NCI-H2171 (cell line): ENCODE measurements at places on chromosomes 7 and 10.

DNA sequence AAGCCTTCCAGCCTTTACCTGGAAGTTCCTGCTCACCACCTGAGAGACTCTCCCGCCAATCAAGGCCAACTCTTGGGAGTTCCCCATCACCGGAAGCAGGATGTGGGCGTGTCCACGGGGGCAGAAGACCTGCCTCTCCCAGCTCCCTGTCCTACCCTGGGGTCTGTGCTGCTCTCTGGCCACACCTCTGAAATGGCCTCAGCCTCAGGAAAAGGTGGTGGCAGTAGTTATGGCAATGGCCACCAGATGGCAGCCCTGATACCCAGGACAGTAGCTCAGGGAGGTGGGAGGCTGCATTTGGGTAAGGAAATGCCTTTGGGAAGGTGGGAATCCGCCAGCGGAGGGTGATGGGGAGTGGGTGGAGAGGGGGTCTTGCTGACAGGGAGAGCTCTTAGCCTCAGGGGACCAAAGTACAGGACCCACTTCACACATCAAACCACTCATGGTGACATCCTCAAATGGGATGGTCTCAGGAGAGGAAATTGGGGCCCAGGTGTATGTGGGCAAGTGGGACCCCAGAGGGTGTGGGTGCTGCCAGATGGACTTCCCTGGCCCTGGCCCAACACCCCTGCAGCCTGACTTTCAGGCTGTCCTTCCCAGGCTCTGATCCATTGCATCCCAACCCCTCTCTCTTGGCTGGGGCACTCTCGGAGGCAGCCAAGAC lies 33.9 kb downstream of the KAZALD1 start:
- DNase-seq = peak; percentile 31

- no peak for DNase-seq
These were observed 366.1 kb upstream of the ANKRD30A start for GRCh38 chr10:36759141-36759805.

GRCh38 chr7:128164061-128164954 lies 76.8 kb upstream of the LEP start:
- no peak for DNase-seq

- DNase-seq = no peak
These were observed 28.0 kb downstream of the TMEM120A start for GRCh38 chr7:75966190-75966961.

- DNase-seq = no peak
These were observed 240.4 kb upstream of the CELF2 start for GRCh38 chr10:10777279-10777678.

GRCh38 chr10:114661212-114661880 lies 3.3 kb upstream of the ABLIM1 start:
- no peak for DNase-seq

GRCh38 chr7:141577043-141577839 lies 26.0 kb downstream of the AGK start:
- no peak for DNase-seq

- DNase-seq = no peak
These were observed 38.2 kb downstream of the RBM20 start for GRCh38 chr10:110682348-110682747.

GRCh38 chr7:83956104-83956503 lies 238.5 kb downstream of the SEMA3A start:
- DNase-seq = no peak

- no peak for DNase-seq
These were observed 85.0 kb downstream of the PRKCQ start for GRCh38 chr10:6494936-6495592.

GRCh38 chr7:16338065-16338464 lies 83.3 kb downstream of the CRPPA start:
- DNase-seq = no peak

DNA sequence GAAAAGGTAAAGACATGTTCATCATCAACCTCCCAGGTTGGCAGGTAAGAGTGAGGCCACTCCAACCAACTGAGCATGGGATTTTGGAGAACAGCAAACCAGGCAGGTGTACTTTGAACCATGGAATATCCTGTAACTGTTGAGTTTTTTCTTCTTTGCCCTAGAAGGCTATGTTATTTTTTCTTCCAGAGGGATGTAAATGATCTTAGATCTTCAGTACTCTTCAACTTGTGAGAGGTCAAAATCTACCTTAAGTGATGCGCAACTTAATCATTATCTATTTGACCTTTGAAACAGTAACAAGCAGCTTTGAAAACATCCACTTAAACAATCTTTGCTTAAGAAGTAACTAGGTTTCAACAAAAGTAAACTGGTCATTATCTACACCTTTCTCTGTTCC lies at the start of gene CUBN:
CUBN (minus strand) TSS at position 71 of the 400 bp plus-strand sequence; CDS start at position 25, 46 bp downstream.
- DNase-seq = no peak

DNA sequence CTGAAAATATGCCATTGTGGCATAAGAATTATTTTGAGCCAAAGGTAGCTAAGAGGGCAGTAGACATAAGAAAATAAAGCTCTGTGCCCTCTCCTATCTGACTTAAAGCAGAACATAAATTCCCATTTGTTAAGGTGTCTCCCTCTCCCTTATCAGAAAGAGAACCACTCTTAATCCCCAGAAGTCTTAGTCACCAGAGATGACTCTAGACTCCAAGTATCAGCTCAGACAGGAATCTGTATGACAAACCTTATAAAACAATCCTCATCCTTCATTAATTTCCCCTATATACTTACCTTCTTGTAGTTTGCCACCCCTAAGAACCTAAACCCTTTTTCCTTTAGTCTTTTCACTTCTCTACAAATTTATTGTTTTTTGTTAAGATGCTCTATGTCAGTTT lies 21.8 kb upstream of the PIP4K2A start:
- no peak for DNase-seq

DNA sequence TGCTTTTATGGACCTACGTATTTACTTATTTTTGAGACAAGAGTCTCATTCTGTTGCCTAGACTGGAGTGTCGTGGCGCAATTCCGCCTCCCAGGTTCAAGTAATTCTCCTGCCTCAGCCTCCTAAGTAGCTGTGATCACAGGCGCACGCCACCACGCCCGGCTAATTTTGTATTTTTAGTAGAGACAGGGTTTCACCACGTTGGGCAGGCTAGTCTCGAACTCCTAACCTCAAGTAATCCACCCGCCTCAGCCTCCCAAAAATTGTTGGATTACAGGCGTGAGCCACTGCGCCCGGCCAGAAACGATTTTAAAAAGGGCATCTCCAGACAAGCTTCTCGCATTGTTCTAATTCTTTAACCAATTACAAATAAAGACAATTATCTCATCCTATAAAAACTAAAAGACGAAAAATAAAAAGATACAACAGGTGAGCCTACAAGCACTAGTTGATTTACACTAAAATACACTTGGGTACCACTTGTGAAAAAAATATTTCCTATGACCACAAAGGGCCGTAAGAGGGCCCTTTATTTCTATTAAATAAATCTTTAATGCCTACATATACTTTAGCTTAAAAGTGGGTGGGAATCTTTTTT lies 2.4 kb downstream of the TRA2A start:
- no peak for DNase-seq

- DNase-seq = no peak
These were observed 335.4 kb upstream of the MGMT start for GRCh38 chr10:129131457-129132132.
